Cortex of kidney (tissue), 1 donor: ENCODE measurements at places on chromosomes 4 and X.

DNA sequence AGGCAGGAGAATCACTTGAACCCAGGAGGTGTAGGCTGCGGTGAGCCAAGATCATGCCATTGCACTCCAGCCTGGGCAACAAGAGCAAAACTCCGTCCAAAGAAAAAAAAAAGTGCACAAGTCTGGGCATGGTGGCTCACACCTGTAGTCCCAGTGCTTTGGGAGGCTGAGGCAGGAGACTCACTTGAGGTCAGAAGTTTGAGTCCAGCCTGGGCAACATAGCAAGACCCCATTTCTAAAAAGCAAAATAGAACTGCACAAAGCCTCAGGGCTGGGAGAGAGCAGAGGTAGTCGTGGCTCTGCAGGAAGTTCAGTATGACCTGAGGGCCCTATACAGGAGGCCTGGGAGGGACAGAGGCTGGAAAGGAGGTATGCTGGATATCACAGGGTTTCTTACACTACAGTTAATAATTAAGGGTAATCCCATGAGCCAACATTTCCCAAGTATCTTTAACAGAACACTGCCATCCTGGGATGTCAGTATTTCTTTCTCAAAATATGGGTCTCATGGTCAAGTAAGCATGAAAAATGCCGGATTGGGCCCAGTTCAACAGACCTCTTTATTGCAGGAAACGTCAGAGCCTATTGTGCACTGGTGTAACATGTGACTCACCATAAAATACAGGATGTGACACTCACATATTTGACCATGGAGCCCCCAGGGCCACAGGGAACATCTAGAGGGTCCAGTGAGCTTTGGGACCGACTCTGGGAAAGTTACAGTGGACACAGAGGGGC lies 37.8 kb downstream of the ACSL1 start:
- no peak for DNase-seq

DNA sequence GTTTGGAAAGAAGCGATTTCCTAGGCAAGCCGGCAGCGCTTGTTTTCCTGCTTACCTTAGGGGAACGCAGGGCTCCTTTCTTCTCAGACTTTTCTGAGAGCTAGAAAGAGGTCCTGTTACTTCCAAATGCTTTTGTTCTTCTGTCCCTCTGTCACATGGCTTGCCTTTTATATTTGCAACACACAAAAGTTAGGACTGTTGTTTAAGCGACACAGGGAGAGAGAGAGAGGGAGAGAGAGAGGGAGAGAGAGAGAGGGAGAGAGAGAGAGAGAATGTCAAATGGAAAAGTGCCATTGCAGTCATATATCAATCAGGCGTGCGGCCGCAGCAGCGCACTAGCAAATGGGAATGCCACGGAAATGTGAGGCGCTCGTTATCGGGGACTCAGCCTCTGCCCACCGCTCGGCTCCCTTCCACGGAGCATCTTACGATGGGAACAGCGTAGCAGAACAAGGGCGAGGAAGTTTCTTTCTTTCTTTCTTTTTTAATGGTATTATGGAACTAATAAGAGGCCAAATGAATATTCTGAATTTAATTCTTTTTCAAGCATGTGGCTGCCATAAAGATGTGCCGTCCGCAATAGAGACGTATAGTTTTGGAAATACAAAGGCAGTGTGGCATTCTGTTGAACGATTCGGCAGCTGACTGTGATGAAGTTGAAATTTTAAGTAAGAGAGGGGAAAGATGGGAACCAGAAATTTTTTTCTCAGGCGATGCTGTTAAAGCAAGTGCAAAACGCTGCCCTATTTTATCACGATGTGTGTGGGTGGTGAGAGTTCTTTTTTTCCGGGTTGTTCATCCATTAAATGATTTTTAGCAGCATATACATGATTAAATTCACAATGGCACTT lies at the start of gene NDP:
Gene NDP, minus strand, starts transcription at position 142 of the 851 bp plus-strand sequence. CDS start 14,745 bp downstream, outside the sequence.
- DNase-seq = no peak

DNA sequence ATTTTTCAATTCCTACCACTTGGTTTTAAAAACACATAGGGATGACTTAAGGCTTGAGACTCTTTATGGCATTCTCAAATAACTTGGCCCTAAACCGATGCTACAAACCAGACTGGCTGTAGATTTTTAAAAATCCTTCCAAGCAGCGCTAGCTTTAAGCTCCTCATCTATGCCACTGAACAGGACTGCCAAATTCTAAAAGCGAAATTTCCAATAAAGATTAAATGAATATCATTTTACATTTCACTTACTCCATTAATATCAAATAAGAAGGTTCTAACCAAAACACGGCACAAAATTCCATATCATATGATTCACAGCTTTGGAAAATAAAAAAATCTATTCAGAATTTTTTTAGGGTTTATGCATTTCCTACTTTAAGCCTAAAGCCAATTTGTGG lies 134.2 kb downstream of the FANCB start:
- no peak for DNase-seq

GRCh38 chr4:103099691-103100392 lies at the start of gene BDH2:
Gene BDH2, minus strand, starts transcription at chr4:103099834. Its CDS starts 3,580 bp downstream, at chr4:103096254.
- no peak for DNase-seq

DNA sequence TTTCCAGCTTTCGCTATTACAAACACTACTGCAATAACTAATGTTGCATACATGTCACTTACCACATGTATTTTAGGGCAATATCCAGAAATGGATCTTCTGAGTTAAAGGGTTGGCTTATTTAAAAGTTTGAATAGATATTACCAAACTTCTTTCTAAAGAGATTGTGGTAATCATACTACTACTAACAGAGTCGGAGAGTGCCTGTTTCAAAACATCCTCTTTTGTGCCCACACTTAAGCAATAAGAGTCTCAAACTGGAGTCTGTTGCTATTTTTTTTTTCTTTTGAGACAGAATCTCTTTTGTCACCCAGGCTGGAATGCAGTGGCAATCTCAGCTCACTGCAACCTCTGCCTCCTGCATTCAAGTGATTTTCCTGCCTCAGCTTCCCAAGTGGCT lies 35.8 kb downstream of the FGFBP1 start:
- DNase-seq = no peak

DNA sequence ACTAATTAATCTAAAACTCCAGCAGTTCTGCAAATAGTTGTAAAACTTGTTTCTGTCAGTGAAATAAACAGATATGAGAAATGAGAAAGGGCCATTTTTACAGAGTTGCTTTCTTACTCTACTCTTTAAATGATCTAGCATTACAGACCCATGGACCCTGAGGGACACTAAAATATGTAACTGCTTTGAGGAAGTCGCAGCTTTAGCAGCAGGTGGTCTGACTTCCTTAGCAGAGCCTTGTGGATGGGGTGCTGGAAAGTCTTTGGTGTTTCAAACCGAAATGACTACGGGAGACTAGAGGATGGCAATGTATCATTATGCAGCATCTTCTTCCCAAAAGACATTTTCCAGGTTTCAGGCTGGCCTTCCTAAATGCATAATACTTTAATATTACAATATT lies 18.7 kb downstream of the SHISA3 start:
- DNase-seq = no peak

GRCh38 chr4:106583567-106583966 lies 215.0 kb upstream of the GIMD1 start:
- DNase-seq = no peak

- no peak for DNase-seq
Measured at GRCh38 chr4:149008415-149009025, 566.3 kb upstream of the NR3C2 start.

DNA sequence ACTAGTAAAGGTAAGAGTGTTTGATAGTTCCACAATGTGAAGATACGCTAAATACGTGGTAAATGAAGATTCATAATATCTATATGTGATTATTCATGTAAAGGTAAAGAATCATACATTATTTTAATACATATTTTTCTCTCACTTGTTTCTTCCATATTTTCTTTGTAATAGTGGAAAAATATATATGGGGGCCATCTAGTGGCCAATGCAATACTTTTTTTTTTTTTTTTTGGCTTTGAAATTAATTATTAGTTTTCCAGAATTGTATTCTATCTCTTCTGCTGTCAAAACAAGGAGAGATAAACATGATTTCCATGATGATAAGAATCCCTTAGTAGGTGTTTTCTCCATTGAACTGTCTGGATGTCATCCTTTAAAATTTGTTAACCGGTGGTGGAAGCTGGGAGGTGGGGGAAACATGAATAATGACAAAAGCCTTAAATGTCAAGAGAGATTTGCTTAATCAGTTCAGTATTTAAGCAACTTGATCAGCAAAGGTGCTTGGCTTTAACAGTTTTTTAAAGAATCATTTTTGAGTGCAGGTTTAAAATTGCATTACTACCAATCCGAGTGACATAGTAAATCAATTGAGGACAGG lies 508.7 kb upstream of the HTR2C start:
- no peak for DNase-seq

DNA sequence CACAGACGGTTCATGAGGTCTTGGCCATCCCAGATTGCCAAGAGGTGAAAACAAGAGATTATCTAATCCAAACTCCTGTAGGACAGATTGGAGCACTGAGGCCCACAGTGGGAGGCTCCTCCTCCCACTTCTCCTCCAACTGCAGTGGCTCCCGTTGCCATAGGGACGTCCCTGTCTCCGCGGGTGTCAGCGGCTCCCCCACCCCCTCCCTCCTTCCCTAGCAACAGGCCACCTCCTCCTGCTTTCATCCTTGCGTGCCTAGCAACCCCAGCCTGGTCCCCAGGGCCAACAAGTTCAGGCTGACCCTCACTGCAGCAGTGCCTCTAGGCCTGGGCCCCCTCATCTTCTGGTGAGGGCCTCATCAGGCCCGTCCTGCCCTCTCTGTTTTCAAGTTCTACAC lies 6.8 kb upstream of the IQSEC2 start:
- no peak for DNase-seq

DNA sequence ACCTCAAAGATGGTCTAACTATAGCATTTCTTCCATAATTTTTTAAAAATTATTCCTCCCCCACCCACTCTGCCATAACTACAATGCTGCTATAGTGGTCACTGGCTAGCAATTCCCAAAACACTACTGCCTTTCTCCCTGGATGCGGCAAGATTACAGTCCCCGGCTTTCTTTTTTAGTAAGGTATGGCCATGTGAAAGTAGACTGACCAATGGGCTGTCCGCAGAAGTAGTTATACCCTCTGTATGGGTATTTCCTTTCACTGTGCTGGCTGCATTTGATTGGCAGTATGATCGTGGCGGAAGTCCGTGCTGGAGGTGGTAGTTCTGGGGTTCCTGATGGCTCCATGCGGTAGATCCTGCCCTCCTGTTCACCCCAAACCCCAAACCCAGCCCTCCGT lies 166.0 kb downstream of the FBXO8 start:
- no peak for DNase-seq

GRCh38 chr4:141047228-141047884 lies 85.9 kb downstream of the RNF150 start:
- no peak for DNase-seq

- DNase-seq = no peak
Measured at GRCh38 chr4:13521047-13521446, 23.3 kb downstream of the NKX3-2 start.
